ENCODE measurements at places on chromosomes 5 and 9.

- no peak for DNase-seq
Observed at GRCh38 chr9:79573412-79573923, 1.7 kb downstream of the TLE4 start.

GRCh38 chr9:127562841-127563401 lies 49.2 kb upstream of the STXBP1 start:
- DNase-seq = no peak

DNA sequence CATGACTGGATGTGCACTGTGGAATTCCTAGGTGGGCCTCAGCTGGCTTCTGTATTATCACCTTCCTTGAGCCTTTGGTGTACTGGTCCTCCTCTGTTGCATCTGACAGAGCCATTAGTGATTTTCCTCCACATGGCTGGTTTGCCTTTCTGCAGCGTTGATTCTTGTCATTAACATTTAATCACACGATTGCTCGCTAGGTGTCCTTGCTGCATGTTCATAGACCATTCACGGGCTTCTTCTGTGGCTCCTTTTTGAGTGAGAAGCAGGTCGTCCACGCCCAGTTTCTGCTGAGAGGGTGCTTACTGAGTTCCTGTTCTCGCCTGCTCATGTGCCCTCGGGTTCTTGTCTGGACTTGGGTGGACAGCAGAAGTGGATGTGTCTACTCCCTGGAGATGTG lies 29.3 kb downstream of the ADAMTS16 start:
- DNase-seq = no peak

DNA sequence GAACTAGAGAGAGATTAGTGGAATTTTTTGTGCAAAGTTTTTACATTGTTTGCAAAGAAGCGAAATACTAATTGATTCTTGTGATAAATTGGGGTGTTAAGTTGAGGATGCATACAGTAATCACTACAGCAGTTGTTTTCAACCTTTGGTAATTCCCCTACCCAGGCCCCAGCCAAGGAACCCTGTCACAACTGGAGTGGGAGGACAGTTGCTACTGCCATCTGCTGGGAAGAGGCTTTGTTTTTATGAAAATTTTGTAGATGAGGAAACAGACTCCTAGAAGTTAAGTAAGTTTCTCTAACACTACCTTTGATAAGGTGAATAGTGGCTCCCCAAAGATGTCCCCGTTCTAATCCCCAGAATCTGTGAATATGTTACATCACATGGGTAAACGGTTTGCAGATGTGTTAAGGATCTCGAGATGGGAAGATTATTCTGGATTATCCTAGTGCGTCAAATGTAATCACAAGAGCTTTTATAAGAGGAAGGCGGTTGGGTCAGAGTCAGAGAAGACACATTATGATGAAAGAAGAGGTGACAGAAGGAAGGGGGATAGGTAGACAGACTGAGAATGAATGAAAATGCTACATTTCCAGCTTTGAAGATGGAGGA lies 34.0 kb upstream of the PPP1R2B start:
- DNase-seq = no peak

GRCh38 chr5:141778206-141778605 lies 96.2 kb upstream of the ARAP3 start:
- DNase-seq = no peak

DNA sequence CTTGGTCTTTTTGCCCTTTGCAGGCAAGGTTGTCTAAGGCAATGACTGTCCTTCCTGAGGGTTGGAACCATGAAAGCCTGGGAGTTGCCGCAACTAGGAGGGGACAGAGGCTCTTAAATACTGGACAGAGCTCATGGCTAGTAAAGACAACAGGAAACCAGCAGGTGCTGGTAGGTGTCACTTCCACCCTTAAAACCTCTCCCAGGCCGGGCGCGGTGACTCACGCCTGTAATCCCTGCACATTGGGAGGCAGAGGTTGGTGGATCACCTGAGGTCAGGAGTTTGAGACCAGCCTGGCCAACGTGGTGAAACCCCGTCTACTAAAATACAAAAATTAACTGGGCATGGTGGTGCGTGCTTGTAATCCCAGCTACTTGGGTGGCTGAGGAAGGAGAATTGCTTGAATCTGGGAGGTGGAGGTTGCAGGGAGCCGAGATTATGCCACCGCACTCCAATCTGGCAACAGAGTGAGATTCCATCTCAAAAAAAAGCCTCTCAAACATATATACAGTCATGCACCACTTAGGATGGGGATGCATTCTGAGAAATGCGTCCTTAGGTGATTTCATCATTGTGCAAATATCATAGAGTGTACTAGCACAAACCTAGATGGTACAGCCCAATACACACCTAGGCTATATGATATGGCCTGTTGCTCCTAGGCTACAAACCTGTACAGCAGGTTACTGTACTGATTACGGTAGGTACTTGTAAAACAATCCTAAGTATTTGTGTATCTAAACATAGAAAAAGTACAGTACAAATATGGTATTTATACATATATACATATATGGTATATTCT lies 102.7 kb downstream of the HSPA4 start:
- no peak for DNase-seq

GRCh38 chr5:90878549-90879196 lies 320.1 kb downstream of the ADGRV1 start:
- DNase-seq = no peak

GRCh38 chr9:94908011-94908563 lies 181.6 kb downstream of the AOPEP start:
- no peak for DNase-seq

All from T-helper 9 cell (primary cell).